ENCODE measurements at places on chromosomes 1 and 21. TPM values are rescaled to one million over a fixed set of nuclear protein-coding genes. Genes with fewer than 3 reads are reported as not detected.

GRCh38 chr21:32070676-32071330 is 198.0 kb downstream of the HUNK start:
- no peak for DNase-seq

DNA sequence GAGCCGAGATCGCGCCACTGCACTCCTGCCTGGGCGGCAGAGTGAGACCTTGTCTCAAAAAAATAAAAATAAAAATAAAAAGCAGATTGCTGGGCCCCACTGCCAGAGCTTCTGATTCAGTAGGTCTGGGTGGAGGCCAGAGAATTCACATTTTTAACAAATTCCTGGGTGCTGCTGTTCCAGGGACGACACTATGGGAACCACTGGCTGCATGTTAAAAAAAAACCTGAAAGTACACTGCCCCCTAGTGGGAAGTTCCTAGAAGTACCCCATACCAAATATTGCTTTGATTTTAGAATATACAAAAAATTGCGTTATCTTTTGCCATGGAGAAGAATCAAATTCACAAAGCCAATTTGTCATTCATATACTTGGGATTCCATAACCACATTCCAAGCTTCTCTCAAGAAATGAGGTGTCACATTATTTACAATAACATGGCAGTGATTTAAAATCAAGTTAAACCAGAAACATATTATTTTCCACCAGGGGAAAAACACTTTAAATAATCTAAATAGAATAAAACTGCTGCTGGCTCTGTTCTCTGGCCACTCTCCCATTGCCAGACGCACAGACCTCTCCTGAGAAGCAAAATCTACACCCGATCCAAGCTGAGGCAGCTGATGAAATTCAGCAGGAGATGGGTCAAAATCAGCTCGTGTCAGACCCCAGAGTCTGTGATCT is 27.4 kb downstream of the SYF2 start:
- peak; percentile 70 for DNase-seq

DNA sequence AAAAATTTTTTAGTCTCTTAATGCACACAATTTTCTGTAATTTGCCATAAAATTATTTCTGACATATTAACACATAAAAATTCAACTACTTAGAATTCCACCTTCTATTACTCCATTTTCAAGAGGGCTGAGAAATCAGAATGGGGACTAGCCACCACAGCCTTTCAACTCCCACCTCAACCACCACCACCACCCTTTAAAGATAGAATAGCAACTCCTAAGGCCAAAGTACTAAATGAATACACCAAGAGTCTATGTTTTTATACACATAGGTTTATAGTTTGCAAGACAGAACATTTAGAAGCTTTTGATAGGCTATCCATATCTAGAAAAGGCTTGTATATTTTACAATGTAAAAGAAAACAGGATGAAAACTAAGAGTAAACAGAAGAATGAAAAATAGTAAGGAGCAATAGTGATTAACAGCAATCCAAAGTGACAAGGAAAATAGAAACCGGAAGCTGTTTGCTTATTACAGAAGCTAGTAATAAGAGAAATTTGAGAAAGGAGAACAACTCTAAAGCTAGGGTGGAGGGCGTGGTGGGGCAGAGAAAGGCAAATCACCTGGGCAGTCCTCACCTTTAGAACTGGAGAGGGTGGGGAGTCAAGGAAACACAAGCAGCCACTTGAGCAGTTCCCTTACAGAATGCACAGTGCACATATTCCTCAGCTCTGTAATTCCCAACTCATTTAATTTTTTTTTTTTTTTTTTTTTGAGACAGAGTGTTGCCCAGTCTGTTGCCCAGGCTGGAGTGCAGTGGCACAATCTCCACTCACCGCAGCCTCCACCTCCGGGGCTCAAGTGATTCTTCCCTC is 27.7 kb downstream of the EPS15 start:
- DNase-seq: no peak

GRCh38 chr1:86648255-86648654 is 56.1 kb upstream of the SH3GLB1 start:
- no peak for DNase-seq

GRCh38 chr1:165501970-165502348 is 41.8 kb upstream of the LRRC52 start:
- no peak for DNase-seq

DNA sequence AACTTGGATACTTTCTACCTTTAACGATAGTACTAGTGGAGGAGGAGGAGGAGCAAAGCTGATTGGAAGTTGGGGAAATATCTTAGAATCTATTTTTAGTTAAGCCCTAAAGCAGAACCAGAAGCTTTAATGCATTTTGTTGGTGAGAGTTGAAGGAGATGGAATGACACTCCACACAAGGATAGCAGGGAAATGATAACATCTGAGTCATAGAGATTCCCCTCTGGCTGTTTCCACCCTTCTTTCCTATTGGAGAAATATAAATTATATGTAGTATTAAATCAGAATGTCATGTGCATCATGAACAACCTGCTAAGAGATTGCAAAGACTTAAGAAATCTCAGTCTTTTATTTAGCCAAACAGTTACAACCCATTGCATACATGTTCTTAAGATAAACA is 1357.7 kb downstream of the NCAM2 start:
- no peak for DNase-seq

GRCh38 chr1:54287176-54287650 is 87.2 kb downstream of the MRPL37 start:
- no peak for DNase-seq

DNA sequence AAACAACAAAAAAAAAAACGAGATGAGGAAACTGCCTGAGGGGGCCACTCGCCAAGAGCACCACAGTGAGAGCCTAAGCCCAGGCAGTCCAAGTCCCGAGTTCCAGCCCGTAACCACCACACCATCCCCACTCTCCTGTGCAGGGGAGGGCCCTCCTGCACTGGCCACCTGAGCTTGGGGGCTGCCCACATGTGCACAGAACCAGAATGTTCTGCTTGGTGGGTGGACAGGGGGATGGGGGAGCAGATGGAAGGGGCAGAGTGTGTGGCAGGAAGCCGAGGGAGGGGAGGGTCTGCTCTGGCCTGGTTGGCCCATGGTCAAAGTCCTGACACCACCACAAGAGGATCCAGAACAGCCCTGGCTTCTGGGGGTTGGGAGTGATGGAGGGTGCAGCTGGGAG is 17.6 kb downstream of the ADPRS start:
- no peak for DNase-seq

GRCh38 chr1:61956016-61956645 is 213.9 kb downstream of the PATJ start:
- no peak for DNase-seq

DNA sequence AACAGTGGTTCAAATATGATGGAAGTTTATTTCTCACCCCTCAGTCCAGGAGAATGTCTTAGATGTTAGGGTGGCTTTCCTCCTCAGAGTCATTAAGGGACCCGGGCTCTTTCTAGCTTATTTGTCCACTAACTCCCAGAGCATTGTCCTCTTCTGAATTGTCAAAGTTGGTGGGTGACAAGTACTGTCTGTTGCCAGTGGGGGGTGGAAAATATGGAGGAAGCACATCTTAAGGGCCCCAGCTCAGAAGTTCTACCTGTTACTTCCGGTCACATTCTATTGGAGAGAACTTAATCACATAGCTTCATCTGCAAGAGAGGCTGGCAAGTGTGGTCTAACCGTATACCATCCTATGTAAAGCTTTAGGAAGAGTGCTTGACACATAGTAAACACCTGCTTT is 7.1 kb downstream of the CLIC4 start:
- DNase-seq: no peak

- DNase-seq: peak; percentile 23
Measured at GRCh38 chr1:199735660-199736059, 291.9 kb upstream of the NR5A2 start.

- DNase-seq: no peak
Measured at GRCh38 chr1:59593798-59594790, 220.7 kb upstream of the HOOK1 start.

DNA sequence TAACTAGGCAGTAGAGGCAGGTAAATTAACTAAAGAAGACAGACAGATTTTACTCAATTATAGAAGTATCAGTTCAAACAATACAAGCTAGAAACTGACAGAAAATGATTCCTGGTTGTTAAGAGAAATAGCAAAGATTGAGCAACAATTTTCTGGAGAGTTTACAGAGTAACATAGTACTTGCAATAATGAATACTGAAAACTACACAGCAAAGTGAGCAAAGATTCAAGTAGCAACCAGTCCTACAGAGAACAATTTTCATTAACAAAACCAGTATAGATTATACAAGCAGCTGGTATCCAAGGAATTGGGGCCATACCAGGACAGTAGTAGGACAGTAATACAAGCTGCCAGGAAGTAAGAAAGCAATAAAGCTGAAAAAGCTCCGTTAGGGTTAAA is 37.6 kb downstream of the EYA3 start:
- no peak for DNase-seq

DNA sequence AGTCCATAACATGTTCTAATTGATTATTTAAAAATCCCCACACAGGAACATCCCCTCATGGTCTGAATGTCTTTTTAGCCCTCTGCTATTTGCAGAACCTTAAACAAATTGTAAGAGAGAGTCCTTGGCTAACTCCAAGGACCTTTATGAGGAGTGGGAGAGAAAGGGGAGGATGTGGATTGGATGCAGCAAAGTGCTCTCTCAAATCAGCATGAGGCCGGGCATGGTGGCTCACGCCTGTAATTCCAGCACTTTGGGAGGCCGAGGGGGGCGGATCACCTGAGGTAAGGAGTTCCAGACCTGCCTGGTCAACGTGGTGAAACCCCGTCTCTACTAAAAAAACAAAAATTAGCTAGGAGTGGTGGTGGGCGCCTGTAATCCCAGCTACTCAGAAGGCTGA is 154.8 kb downstream of the TGFB2 start:
- DNase-seq: no peak

DNA sequence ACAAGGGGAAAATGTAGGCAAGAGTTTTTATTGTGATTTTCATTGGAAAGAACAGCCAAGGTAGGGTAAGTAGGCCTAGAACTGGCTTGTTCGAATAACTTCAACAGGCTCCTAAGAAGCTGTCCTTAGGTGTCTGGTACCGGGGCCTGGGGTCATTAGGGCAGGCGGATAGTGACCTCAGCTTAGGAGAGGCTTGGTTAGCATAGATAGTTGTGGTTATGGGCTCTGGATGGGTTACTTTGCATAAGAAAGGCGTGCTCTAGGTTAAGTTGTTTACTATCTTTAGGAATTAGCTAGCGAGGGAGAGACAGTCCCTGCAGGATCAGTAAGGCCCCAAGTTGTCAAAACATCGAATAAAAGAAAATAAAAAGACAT is 20.7 kb upstream of the HPCAL4 start:
- no peak for DNase-seq

DNA sequence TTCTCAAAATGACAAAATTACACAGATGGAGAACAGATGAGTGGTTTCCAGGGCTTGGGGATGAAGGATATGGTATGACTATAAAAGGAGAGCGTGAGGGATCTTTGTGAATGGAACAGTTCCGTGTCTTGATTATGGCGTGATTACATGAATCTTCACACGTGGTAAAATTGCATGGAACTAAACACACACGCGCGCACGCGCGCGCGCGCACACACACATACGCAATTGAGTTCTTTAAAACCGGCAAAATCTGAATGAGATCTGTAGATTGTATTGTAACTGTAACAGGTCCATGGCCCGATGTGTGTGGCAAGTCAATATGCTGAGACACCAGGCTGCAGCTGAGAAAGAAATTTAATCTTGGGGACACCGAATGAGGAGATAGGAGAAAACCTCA is 11.1 kb upstream of the LRRN2 start:
- DNase-seq: no peak

DNA sequence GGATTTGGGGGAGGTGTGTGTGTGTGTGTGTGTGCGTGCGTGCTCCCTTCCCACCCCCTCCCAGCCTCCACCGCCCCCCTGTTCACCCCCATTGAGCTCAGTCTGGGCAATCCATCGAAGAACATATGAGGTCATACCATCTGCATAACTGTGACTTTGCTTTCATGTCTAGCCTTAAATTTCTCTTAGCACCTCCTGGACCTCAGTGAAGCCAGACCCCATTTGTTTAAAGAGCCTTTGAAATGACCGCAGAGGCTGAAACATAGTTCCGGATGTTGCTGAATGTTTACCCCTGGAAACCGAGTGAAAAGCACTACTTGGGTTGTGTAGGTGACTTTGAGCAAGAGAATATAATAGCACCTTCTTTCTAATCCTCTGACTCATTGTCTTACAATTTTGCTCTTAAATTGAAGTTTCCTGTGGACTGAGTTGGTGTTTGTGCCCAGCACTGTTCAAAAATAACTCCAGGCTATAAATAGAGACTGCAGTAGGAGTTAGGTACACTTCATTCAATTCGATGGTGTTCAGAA is 75.4 kb downstream of the UBE4B start:
- no peak for DNase-seq

DNA sequence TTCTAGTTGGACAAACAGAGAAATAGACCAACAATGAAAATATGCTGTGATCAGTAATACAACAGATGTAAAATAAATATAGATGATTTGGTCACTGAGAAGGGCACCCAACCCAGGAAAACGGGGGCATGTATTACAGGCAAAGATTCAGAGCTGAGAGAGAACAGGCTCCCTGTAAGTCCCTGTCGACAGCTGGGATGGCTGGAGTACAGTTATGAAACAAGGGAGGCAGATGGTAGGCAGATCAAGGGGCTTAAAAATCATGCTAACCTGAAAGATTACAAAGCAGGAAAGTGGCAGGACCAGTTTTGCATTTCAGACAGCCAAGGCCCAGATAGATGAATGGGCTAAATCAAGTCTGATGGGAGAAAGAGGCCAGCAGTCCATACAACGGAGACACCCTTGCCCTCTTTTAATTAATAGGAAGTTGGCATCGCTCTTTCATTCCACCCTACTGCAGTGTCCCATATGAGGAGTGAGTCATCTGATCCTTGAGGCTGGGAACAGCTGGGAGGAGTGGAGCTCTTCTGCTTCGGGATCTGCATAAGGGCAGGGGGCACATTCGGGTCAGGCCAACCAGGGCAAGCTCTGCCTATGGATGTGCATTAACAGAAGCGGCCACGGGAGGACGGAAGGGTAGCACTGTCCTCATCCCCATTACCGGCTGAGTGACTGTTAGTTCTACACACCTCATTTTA is 171.1 kb downstream of the DAB1 start:
- peak; percentile 29 for DNase-seq

The RGS13 gene
- not detected for total RNA-seq

The AMY1B gene
- total RNA-seq: not detected

The UAP1 gene
- total RNA-seq: 34.8 TPM

The DMRTA2 gene
- 0.46 TPM for total RNA-seq

The KRTAP13-1 gene
- total RNA-seq: not detected

The ZSWIM5 gene
- total RNA-seq: 5.8 TPM

The SPRR1B gene
- not detected for total RNA-seq

The KRTAP19-3 gene
- total RNA-seq: not detected

The VAV3 gene
- 1.1 TPM for total RNA-seq

Data from neural progenitor cell (in vitro differentiated cells).